ENCODE measurements at places on chromosomes 13 and 19.

GRCh38 chr13:98657506-98658085 is 80.7 kb upstream of the STK24 start:
- peak; percentile 18 for DNase-seq

DNA sequence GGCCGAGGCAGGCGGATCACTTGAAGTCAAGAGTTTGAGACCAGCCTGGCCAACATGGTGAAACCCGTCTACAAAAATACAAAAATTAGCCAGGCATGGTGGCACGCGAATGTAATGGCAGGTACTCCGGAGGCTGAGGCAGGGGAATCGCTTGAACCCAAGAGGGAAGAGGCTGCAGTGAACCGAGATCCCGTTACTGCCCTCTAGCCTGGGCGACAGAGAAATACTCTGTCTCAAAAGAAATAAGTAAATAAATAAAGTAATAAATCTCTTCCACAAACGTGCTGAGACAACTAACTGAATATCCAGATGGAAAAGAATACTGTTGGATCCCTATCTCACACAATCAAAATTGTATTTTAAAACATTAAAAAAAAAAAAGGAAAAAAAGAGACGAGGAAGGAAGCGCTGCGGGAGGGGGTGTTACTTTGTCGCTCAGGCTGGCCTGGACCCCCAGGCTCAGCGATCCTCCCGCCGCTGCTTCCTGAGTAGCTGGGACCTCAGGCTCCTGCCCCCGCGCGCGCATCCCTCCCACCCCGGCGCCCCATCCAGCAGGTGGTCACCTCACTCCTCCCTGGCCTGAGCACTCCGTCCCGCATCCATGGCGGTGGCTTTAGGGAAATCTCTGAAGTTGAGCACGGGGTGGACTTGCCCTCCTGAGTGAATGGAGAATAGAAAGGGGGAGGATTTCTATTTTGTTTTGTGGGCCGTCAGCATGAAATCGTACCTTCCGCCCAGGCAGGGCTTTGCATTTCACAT is 628 bp upstream of the ZNF813 start:
- DNase-seq: no peak

DNA sequence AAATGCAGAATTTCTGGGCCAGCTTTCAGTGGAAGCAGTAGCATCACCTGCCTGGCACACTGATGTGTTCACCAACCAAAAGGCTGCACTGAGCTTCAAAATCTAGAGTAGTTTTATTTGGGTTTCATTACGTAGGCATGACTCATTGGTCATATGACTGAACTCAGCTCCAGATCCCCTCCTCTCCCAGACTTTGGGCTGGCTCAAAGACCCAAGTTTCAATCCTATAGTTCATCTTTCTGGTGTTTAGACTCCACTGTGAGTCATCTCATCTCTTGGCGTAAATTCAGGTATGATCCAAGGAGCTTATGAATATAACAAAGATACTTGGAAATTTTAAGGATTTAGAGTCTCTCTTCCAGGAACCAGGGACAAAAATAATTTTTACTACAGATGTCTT is 17.7 kb downstream of the ZMYM5 start:
- peak; percentile 96 for DNase-seq

DNA sequence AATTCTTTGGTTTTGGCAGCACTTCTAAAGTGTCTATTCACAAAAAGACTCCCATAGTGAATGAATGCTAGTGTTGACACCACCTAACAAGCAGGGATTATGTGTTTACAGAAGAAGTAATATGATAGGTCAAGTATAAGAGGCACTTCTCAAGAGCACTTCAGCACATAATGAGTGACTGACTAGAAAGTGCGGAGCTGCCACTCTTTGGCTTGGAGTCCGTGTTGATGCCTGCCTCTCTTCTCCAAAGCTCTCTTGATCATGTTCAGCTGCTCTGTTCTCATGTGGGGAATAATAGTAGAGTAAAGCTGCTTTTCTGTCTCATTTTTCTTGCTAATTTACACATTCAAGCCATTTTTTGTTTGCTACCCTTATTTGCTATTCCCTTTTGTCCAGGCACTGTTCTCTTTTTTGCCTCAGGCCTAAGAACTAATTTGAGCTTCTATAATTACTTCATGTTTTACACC is 22.7 kb upstream of the MAB21L1 start:
- no peak for DNase-seq

GRCh38 chr13:98454389-98454881 is 122.5 kb downstream of the STK24 start:
- peak; percentile 97 for DNase-seq

DNA sequence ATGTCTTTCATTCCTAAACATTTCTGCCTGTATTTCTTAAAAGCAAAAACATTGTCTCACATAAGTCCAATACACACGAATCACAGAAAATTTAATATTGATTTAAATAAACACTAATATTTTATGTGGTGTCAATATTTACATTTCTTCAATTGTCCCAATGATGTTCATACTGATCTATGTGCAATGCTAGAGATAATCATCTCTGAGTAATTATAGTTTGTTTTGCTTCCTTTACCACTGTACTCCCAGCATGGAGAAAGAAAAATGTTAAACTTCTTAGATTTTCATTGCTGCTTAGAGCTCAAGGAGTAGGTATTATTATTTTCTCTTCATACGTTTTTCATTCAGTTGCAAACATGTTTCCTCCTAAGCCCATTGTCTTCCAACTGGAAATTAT is 434.2 kb upstream of the PRR20A start:
- no peak for DNase-seq

- DNase-seq: no peak
These were observed 4.8 kb downstream of the SOX21 start for GRCh38 chr13:94707400-94708021.

DNA sequence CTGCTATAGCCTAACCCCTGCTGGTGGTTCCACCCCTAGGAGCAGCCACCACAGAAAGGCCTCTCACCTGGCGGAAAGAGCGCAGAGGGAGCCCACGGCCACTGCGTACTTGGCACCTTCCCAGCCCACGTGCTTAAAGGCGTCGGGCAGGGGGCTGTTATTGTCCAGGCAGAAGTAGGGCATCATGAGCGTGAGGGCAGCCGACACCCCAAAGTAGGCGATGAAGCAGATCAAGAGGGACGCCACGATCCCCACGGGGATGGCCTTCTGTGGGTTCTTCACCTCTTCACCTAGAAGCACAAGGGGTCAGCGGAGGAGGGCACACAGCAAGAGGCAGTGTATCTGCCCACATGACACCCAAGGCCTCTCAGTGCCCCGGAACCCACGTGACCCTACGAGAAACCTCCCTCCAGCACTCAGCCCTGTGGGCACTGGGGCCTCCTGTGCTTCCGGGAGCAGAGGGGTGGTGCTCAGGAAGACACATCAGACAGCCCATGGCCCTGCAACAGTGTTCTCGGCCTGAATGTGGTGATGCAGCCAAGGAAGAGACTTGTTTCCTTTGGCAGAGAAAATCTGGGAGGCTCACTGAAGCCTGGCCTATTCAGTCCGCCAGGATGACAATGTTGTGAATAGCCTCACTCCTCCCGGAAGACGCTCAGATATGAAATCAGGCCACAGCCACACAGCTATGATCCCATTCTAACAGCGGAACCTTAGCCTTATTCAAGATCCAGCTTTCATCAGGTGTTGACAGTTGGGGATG is 72.1 kb downstream of the SLC7A1 start:
- DNase-seq: peak; percentile 88

- peak; percentile 95 for DNase-seq
These were observed 7.7 kb downstream of the UBE2L5 start for GRCh38 chr13:30429721-30430694.

DNA sequence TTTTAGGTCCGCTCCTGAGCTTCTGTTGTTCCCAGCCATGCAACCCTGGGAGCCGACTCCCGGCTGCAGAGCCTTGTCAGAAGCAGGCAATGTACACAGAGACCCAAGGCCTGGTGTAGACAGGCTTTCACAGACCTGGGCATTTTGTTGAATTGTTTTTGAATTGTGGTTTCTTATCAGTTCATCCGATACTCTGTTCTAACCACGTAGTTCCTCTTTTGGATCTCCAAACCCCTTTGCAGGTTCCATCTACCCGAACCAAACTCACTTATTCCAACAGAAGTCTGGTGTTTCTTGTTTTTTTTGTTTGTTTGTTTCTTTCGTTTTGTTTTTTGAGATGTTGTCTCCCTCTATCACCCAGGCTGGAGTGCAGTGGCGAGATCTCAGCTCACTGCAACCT is 6.3 kb upstream of the NLRP2 start:
- DNase-seq: no peak

DNA sequence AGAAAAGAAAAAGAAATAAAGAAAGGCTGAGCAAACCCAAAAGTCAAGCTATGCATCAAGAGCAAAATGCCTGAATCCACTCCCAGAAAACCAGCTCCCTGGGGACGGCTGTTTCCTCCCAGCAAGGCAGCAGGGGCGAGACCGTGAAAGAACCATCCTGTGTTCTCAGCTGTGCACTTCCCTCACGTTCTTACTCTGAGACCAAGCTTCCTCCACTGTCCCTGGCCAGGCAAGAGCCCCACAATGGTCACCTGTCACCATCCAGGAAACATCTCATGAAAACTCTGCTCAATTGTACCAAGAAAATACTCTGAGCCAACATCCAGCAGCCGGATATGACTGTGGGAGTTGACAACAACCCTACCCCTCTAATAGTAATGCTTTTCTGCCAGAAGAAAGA is 22.9 kb downstream of the RAB20 start:
- peak; percentile 56 for DNase-seq

DNA sequence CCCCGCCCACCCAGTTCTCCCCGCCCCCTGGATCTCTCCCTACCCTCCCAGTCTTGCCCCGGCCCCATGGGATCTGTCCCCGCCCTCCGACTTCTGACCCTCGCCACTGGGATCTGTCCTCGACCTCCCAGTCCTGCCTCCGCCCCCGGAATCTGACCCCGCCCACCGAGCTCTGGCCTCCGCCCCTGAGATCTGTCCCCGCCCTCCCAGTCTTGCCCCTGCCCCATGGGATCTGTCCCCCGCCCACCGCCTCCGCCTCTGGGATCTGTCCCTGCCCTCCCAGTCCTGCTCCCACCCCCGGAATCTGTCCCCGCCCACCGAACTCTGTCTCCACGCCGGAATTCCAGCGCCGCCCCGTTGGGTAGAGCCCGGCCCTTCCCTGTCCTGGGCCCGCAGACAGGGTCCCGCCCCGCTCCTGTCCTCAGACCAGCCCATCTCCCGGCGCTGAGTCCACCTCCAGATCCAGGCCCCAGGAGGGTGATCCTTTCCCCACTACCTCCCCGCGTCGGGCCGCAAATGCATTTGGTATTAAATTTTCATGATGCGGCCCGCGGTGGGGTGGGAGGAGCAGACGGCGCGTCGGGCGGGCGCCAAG is 1.5 kb upstream of the SLC17A7 start:
- DNase-seq: peak; percentile 92

DNA sequence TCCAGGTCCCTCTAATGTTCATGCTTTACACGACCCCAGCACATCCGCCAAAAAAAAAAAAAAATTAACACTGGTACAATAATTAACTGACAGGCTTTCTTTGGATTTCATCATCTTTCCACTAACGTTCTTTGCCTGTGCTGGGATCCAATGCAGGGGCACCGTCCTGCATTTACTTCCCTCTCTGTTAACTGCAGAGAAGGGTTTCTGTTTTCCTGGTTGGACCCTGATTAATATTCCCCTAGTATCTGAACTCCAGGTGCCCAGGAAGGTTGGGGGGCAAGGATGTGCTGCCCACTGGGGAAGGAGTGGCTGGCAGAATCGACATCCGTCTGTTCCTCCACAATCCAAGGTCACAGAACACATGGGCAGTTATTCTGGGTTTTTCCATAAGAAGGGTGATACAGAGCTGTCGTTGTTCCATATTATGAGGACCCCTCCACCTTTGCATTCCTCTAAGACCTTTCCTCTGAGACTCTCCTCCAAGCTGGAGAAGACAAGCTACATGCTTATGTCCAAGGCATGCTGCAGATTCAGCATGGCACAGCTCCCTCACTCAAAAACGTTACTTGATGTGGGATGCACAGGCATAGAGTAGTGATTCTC is 4.5 kb upstream of the LAIR1 start:
- DNase-seq: no peak

DNA sequence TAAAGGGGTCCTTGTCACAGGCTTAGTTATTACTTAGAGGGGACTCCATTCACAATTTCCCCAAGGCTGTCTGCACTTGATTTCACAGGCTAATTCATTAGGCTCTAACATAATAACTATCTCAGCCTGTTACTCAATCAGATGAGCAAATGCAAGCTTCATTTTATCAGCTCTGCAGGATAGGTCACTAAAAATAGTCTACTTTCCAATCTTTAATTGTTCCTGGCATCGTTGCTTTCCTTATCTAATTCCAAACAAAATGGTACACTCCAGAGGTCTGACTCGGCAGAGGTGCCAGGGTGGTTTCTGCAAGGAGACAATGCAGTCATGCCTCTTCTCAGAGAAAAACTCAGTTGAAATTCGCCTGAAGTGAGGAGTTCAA is 69.7 kb upstream of the SLC15A1 start:
- no peak for DNase-seq
